ENCODE measurements at places on chromosomes 12 and 14.

DNA sequence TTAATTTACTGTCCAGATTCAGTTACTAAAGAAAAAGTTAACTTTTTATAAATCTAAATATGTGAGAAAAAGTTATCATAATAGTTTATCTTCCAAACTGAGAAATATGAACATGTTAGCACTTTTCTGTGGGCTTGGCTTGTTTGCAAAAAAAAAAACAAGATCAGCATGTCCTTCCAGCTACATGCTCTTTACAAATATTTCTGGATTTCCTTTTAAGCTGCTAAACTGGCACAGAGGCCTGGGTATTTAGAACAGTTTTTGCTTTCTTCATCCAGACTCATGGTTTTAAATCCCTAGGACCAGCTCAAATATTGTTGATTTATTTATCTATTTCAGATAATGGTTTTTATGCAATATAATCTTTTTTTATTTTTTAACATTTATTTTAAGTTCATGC, 1444.5 kb upstream of the FLRT2 start:
- DNase-seq, result no peak

DNA sequence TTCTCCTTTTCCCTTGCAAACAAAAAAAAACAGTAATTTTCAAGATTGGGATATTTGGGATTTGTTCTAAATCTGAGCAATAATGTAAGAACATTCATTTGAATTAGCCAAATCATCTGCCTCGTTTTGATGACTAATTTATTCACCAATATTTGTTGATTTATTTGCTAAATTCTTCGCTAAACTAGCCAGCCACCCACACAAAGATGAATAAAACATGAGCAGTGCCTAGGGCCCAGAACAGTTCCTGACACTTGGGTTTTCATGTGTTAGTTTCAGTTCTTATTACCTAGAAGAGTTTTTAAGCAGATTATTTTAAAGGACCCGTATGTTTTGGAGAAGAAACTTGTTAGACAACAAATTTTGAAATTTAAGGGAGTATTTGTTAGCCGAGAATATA, 1.4 kb downstream of the ETNK1 start:
- peak; percentile 10 for DNase-seq

GRCh38 chr12:45613855-45614254, 115.7 kb upstream of the ARID2 start:
- DNase-seq, result no peak

DNA sequence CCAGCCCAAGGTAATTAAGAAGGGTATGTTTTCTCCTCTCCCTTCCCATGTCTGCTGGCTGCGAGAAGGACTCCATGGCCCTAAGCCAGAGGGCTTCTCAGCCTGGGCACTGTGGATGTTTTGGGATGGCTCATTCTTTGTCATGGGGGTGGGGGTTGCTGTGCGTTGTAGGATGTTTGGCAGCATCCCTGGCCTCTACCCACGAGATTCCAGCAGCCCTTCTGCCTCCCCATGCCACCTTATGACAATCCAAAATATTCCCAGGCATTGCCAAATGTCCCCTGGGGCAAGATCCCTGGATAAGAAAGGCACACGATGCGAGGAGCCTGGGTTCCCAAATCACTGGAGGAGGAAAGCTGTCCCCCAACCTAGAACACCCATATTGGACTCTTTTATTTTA, 36.4 kb downstream of the DAO start:
- no peak for DNase-seq

DNA sequence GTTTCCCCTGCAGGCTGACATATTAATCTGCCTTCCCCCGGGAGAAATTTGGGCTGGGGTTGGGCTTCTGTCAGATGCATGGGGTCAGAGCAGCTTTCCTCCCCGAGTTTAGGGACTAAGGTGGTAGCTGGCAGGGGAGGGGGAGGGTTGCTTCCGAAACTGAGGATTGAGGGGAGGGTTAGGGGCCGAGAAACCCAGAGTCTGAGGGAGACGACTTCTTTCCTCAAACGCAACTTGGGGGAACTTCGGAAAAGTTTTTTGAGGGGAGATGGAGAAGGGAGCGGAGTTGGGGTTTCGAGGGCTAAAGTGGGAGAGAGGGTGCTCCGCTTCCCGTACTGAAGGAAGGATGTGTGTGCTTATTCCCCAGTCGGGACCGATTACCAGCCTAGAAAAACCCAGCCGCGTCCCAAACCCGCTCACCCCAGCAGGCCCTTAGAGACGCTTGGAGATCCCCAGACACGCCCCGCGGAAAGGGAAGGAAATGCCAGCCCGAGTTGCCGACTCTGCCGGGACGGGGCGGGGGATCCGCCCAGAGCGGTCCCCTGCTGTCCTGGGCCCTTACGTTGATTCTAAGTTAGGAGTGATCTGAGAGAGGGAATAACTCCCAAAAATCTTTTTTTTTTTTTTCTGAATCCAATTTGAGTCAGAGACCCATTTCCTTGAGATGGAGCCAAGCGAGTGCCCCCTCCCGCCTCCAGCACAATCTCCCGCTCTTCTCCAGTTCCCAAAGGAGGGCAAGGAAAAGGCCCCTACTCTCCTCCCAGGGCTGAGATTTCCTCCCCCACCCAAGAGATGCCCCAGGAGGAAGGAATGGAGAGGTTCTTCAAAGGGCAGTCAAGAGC, 61.9 kb downstream of the SMUG1 start:
- no peak for DNase-seq

- DNase-seq, result no peak
Observed at GRCh38 chr12:116697305-116697704, 40.6 kb downstream of the SPRING1 start.

DNA sequence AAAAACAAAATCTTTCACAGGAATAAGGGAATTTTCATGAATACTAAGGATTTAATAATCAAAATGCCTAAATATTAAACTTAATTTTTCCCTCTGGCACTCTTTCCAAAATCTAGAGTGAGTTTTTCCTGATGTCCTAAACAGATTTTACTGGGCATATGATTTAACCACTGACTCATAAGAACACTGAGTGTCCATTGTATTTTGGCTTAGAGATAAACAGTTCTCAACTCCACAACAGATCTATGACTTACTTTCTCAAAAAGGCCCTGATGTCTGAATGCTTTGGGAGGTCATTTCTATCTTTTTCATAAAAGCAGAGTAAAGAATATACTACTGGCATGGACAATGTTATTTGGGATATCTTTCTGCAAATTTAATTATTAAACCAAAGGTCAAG, 15.0 kb downstream of the TMBIM4 start:
- no peak for DNase-seq

DNA sequence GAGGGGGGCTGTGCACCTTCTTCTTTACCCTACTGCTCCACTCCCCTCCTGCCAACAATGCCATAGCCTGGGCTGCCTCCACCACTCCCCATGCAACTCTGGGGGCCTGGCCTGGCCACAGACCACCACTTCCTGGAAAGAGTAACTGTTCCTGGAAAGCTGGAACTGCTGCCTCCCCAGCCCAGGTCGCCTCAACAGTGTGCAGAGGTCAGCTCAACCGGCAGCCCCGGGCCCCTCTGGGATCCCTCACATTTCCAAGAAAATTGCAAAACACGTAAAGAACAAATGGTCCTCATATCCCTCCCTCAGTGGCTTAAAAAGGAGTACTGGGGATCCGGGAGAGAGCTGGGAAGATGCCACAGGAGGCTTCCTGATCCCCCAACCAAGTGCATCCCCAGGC, 22.4 kb upstream of the DIO3 start:
- no peak for DNase-seq

DNA sequence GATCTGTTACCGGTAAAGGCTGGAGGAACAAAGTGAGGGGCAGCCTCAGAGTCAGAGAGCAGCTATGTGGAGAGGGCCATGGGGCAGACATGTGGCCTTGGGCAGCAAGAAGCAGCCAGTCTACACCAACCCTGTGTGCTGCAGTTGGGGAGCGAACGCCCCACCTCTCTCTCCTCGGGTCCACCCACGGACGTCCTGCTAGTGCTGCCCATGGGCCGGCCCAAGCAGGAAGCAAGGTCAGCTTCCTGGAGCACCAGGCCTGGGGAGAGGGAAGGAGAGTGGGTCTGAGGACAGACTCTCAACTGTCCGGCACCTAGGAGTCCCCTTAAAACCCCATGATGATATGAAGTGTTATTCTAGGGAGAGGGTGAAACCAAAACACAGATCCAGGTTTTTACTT, 254.8 kb upstream of the FKBP4 start:
- DNase-seq, result no peak

GRCh38 chr12:94140556-94140955, 7.8 kb upstream of the PLXNC1 start:
- DNase-seq, result peak; percentile 30

- no peak for DNase-seq
Observed at GRCh38 chr12:12661086-12661856, 34.7 kb downstream of the GPR19 start.

DNA sequence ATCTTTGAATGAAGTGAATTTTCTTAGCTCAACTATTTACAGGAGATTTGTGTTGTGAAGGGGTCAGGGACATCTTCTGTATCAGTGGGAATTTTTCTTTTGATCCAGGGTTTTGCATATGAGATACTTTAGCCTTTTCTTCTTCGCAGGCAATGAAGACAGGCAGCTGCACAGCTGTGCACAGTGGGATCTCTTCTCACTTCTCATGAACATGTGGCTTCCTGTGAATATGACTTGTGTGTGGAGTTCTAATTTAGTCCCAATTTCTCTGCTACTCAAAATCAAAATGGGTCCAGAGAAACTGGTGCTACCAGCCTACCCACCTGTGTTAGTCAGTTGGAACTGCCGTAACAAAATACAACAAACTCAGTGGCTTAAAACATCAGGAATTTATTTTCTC, 37.8 kb downstream of the ARF6 start:
- no peak for DNase-seq

DNA sequence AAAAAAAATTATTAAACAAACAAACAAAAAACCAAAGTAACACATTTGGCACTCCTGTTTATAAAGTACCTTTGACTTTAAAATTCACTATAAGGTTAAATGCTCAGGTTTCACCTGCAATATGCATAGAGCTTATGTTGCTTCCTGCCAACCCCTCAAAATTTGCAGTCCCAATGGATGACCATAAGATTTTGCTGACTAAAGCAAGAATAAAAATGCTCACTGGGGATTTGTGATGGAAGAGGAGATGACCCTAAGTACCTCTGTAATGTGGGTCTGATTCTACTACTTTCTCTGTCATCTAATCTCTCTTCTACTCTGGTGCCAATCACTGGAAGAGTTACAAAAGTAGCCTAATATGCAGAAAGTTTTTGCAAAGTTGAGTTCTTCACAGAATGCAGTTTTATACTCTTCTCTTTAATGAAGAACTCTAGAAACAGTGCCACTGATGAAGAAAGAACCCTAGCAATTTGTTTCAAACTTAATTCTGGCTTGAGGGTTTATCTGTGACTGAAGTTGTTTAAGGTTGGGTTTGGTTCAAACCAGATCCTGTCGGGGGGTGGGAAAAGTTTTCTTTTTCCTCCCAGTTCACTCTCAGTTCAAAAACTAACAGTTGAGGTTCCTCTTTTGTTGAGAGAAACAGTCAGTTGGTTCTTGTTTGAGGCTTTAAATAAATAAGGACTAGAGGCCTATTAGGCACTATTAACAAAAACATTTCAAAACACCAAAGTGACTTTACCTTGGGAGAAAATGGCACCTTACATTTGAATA, 10.9 kb downstream of the WASHC3 start:
- DNase-seq, result no peak

GRCh38 chr14:62614122-62614521, 431.1 kb downstream of the KCNH5 start:
- no peak for DNase-seq

- no peak for DNase-seq
Observed at GRCh38 chr14:22318951-22319350, 270.1 kb downstream of the DAD1 start.

- no peak for DNase-seq
Observed at GRCh38 chr12:111788178-111788654, 21.5 kb downstream of the ALDH2 start.

DNA sequence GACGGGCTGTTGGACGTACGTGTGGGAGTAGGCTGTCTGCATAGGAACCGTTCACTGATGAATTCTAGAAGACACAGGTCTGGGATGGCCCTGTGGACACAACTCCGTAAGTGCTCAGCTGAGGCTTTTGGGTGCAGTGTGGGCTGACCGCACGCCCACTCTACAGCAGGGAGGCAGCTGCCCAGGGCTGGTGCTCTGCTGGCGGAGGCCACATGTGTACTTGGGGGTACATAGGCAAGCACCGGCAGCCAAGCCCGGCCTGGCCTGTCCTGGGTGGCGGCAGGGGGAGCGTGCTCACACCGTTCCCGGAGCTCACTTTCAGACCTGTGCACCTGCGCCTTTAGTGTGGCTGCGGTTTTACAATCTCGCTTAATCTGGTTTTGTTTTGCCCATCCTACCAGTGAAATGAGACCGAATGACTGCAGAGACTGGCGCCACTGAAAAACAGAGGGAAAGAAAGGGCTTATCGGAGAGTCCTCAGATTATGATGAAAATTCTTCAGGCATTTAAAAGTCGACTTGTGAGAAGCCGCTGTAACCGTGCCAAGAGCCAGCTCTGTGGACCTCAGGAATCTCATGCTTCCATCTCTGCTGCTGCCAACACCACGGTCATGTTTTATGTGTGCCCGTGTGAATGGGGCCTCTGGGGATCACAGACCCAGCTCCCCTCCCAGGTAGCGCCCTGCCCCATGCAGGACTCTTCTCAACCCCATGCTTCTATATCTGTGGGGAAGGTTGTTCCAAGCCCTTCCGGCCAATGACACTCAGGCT, 45.8 kb downstream of the SSH1 start:
- no peak for DNase-seq

DNA sequence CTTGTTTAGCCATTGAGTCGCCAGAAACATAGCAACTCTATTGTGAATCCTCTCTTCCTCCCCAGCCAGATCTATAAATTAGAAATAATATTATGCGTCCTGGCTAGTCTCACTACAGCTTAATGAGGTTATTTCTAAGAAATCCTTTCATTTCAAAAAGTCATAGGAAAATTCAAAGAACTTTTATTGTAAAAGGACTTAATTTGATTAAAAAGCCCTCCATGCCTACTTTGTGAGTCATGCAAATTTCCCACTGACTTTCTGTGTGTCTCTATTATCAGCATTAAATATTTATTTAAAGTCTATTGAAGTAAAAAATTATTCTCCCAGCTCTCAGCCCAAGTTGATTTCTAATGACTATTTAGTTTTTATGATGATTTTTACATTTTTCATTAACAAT, 160.7 kb downstream of the PHLDA1 start:
- no peak for DNase-seq

DNA sequence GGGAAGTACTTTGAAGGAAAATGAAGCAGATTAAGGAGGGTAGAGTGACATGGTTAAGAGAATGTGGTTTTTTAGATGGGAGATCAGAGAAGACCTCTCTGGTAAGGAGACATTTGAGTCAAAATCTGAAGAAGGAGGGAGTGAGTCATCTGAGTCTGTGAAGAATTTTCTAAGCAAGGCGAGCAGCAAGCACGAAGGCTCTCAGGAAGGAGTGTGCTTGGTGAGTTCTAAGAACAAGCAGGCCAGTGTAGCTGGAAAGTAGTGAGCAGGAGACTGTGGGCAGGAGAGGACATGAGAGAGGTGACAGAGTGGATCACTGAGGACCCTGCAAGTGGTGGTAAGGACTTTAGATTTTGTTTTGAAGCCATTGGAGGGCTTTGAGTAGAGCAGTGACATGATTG, 76.3 kb upstream of the FUT8 start:
- peak; percentile 16 for DNase-seq

DNA sequence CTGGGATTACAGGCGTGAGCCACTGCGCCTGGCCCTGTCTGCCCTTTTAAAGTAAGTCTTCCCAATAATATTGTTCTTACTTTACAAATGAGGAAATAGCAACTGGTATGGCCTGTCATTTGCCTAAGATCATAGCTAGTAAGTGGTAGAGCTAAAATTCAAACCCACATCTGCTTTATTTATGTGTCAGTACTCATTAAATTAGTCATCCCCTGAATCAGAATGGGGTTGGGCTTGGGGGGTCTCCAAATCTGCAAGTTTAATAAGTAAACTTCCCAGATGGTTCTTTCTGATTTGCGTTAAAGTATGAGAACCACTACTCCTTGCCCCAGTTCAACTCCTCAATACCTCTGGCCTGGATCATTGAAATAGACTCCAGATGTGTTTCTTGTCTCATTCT, 96.2 kb downstream of the FAR2 start:
- DNase-seq, result no peak
